ENCODE measurements at places on chromosomes 16 and 17.

- no peak for DNase-seq
Measured at GRCh38 chr16:66043326-66043725, 323.2 kb upstream of the CDH5 start.

DNA sequence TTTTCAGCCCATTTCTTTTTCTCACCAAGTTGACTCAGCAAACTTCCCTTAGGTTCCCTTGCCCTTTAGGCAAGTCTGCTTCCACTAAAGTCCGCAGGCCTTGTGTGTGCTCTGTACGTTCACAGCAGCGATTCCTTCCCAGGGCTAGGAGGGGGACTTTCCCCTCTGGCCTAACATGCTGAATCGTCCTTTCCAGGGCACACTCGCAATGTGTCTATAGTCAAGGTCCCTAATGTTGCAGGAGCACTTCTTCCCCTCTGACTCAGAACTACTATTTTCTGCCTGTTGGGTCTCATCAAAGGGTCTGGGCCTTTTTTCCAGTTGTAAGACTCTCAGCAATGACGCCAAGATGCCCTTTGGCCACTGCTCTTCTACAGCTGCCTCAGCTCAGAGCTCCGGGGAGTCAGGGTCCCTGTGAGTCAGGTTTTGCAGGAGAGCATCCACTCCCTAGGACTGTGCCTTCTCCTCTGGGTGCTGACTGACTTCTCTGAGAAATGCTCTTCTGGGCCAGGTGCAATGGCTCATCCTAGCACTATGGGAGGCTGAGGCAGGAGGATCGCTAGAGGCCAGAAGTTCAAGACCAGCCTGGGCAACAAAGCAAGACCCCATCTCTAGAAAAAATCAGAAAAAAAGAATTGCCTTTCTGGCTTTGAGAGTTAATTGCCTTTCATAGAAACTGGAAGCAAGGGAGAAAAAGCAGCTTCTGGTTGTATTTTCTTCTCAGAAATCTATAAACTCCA is 64.4 kb upstream of the TBX2 start:
- no peak for DNase-seq

DNA sequence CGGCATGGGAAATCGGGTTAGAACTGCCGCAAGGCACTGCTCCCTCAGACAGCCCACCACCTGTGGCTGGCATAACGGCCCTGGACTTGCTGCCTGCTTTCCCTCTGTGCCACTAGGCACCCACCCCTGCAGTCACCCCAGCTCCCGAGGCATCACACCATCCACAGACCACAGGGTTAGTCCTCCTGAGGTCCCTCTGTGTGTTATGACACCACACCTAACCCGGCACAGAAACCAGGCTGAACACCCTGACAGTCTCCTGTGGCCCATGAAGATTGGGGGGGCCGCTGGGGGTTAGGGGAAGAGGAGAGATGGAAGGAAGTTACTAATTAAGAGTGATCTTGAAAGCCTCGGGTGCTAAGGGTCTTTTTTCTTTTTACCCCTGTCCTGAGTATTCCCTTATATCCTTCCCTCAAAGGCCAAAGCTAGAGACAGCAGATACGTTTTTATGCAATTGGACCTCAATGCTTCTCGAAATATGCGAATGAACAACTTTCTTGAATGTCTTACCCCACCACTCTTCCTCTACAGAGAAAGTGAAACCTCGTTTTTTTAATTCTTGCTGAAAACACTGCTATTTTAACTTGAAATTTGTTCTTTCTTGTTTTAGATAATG is 7.0 kb downstream of the CYTH1 start:
- DNase-seq: peak; percentile 89

DNA sequence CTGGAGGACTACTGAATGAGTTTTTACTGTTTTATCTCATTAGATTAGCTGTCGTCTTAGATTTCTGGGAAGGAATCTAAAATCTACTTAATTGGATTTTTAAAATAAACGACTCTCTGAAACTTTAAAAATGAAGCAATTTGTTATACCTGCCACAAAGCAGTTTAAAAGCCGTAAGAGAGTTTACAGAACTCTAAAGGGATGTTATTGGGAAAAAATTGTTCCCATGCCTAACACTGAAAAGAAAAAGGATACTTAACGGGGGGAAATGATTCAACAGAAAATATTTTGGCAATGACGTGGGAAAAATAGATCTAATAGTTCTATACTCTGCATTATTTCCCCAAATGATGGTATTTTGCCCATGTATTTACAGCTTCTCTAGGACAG is 27.0 kb downstream of the ARHGAP17 start:
- DNase-seq: no peak

DNA sequence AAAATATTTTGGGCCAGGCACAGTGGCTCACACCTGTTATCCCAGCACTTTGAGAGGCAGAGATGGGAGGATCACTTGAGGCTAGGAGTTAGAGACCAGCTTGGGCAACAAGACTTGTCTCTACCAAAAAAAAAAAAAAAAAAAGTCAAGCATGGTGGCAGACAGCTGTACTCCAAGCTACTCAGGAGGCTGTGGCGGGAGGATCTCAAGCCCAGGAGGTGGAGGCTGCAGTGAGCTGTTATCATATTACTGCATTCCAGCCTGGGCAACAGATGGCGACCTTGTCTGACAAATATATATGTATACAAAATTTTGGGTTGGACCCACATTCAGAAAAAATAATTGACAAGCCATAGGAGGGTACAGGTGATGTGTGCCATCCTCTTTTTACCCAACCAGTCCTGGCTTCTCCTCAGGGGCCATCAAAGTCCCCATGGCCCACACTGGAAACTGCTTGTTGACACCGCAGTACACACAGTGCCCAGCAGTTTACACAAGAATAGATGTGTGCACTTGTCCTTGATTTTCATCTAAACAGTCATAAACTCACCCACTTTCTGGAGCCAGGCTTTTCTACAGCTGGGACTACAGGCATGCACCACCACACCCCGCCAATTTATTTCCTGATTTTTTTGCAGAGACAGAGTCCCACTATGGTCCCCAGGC is 1.7 kb downstream of the CES2 start:
- DNase-seq: no peak

DNA sequence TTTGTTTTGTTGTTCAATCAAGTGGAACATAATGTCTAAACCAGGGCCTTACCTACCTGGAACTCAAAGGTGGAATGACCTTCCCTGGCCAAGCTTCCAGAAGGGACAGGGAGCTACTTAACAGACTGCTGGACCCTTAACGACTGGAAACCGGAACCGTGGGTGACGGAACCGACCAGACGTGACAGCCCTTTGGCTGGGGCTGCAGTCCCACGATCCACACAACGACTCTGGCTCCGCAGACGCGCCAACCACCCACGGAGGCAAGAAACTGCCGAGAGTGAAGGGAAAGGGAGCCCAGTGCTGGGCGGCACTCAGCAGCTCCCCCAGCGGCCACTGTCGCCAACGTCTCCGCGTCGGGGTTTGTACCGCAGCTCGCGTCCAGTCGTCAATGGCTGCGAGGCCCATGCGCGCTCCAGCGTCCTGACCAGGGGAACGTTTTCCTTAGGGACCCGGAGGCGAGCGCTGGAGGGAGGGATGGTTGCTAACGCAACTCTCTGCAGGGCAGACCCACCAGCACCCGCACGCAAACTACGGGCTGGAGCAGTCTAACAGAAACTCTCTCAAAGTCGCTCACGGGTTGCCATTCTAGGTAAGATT is 5.5 kb upstream of the KIF22 start:
- DNase-seq: peak; percentile 79

DNA sequence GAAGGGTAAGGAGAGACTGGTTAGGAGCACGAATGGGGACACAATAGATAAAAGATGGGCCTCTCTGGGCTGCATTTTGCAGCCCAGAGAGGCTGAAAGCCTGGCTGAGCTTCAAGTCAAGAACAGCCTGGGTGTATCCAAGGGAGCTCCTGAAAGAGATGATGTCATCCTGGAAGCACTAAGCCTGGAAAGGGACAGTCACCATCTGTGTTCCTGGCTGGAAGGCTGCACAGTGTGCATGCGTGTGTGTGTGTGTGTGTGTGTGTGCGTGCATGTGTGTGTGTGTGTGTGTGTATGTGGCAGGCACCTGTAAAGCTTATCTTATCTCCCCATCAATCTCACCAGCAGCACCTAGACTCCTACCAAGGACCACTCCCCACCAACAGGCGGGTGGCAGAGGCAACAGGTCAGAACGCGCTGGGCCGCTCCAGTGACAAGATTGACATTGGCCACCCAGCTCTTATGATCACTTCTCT is 44.1 kb downstream of the COG7 start:
- no peak for DNase-seq

DNA sequence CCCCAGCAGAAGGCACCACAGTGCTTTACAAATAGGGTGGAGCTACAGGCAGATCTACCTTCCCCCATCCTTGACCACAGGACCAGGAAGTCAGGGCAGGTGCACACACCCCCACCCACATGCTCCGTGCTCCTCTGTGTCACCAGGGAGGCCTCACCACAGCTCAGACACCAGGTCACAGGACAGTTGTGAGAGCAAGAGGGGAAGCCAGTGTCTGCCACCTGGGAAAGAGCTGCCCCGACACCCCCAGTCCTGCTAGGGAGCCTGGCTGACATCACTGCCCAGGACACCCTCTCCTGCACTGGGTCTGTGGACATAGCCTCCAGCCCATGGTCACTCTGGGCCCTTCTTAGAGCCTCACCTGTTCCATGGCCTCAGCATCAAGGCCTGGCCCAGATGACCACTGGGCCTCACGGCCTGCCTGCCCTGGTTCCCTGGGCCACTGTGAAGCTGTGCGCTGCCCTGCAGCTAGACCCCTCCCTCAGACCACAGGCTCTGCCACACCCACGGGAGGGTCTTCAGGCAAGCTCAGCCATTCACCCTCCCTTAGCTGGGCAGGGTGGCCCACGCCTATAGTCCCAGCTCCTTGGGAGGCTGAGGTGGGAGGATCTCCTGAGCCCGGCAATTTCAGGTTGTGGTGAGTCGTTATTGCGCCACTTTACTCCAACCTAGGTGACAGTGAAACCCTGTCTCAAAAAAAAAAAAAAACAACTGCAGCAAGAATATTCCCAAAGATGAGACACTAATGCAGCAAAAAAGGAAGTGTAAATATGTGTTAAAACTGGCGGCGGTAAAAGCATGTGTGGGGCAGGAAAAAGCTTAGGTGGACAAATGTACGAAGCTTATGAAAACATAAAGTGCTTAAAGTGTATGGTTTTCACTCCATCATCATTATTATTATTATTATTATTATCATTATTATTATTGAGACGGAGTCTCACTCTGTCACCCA is 14.2 kb downstream of the POLR3K start:
- peak; percentile 66 for DNase-seq

- no peak for DNase-seq
Measured at GRCh38 chr17:51188271-51188833, 22.1 kb downstream of the NME2 start.

- no peak for DNase-seq
Measured at GRCh38 chr16:583815-584591, 5.9 kb upstream of the RAB40C start.

GRCh38 chr17:59800530-59800942 is 92.2 kb downstream of the TUBD1 start:
- DNase-seq: peak; percentile 50

- no peak for DNase-seq
Measured at GRCh38 chr17:72173499-72174116, 52.8 kb downstream of the SOX9 start.

Measured in activated CD4-positive, alpha-beta T cell treated with anti-CD3 and anti-CD28 coated beads, Interleukin-10, Interleukin-2, amounts not matched to agents 100 ng/mL and 50 ng/mL, durations not matched to agents 16 hours and 8 hours (primary cell).